Sciatic nerve (tissue), 2 donors: ENCODE measurements at places on chromosomes 11 and 22. TPM values are rescaled to one million over a fixed set of nuclear protein-coding genes. Genes with fewer than 3 reads are reported as not detected.

The PHF5A gene
- 26.9 TPM for total RNA-seq

The MRGPRX3 gene
- total RNA-seq: not detected

The CCND1 gene
- total RNA-seq: 192 TPM

The VSTM5 gene
- 1.4 TPM for total RNA-seq

The PAAF1 gene
- 32.4 TPM for total RNA-seq

The SYT13 gene
- total RNA-seq: not detected

The OPCML gene
- 4.5 TPM for total RNA-seq

The CTSW gene
- 2.5 TPM for total RNA-seq

The COPB1 gene
- 86.6 TPM for total RNA-seq

The LRRC55 gene
- total RNA-seq: not detected

The PIK3IP1 gene
- 58.5 TPM for total RNA-seq

The ABCG4 gene
- total RNA-seq: not detected

The SCN4B gene
- 2.9 TPM for total RNA-seq

The WNT11 gene
- 11.6 TPM for total RNA-seq

The XRRA1 gene
- 18.5 TPM for total RNA-seq

The ART1 gene
- not detected for total RNA-seq

The CCDC89 gene
- 1.2 TPM for total RNA-seq

The ZFTA gene
- 30.2 TPM for total RNA-seq

The RBM4 gene
- 88.6 TPM for total RNA-seq

The DDI1 gene
- not detected for total RNA-seq

The TECTA gene
- total RNA-seq: 0.76 TPM

The RIC3 gene
- total RNA-seq: 14.6 TPM

The SLC29A2 gene
- total RNA-seq: 2.3 TPM

The GRIA4 gene
- 0.45 TPM for total RNA-seq

The CADM1 gene
- 58.7 TPM for total RNA-seq

The GUCD1 gene
- total RNA-seq: 61.2 TPM

The CARNS1 gene
- total RNA-seq: 8.4 TPM

The LRRN4CL gene
- 28.4 TPM for total RNA-seq

The FBLN1 gene
- total RNA-seq: 624 TPM

The PRR33 gene
- total RNA-seq: not detected

The C1QTNF5 gene
- total RNA-seq: 27.7 TPM

The RPS6KA4 gene
- 23.8 TPM for total RNA-seq

The ZP1 gene
- 0.85 TPM for total RNA-seq

The SSH3 gene
- total RNA-seq: 40.7 TPM

The LINC01488 gene
- not detected for total RNA-seq

The OR2AG1 gene
- not detected for total RNA-seq

The VSIG10L2 gene
- total RNA-seq: not detected

The MN1 gene
- total RNA-seq: 10.4 TPM

The OR52I2 gene
- total RNA-seq: not detected

The GNB1L gene
- 6.2 TPM for total RNA-seq

The OR51E2 gene
- total RNA-seq: 0.45 TPM

The MMP12 gene
- total RNA-seq: 0.22 TPM

The CEND1 gene
- not detected for total RNA-seq

The TIGD3 gene
- total RNA-seq: not detected

The DEFB131B gene
- not detected for total RNA-seq

The TFIP11 gene
- total RNA-seq: 28.0 TPM

The OR52K2 gene
- total RNA-seq: 0.49 TPM

The TCIRG1 gene
- 128 TPM for total RNA-seq

The DPP3 gene
- 12.4 TPM for total RNA-seq

The OR51B5 gene
- 1.4 TPM for total RNA-seq
